Fibroblast of pulmonary artery (primary cell): ENCODE measurements at places on chromosomes 5 and 9.

DNA sequence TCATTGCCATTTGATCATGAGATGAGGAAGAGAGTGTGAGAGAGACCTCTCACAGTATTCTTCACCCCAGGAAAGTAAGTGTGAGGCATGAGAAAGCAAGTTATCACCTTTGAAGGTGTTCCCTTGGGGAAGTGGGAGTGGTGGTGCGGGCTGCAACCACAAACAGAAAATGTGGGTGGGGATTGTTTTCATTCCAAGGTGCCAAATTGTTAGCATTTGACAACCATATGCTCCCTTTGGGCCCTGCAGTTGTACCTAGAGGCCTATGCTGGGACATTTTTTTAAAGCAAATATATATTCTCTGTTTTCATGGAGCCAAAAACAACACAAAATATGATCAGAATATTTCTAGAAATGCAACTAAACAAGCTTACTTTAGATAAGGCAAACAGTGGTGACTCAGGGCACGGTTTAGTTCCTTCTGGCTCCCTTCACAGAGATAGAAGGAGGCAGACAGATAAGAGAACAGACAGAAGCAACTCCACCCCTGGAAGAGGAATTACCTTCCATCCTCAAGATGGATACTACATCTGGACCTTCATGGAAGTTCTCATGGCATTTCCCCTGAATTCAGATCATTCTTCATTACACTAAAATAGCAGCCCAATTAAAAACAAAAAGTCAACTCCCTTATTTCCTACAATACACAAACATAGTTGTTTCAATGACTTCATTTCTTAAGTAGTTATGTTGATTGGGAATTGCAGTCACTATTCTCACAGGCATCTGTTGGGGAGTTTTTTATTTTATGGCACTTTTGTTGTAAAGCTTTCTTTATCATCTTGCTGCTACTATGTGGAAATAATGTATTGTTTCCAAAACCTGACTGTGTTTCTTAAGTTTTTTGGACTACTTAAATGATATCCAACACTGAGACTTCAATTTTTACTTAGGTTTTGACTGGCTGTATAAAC is 416.6 kb downstream of the PLK2 start:
- DNase-seq, result peak; percentile 50

DNA sequence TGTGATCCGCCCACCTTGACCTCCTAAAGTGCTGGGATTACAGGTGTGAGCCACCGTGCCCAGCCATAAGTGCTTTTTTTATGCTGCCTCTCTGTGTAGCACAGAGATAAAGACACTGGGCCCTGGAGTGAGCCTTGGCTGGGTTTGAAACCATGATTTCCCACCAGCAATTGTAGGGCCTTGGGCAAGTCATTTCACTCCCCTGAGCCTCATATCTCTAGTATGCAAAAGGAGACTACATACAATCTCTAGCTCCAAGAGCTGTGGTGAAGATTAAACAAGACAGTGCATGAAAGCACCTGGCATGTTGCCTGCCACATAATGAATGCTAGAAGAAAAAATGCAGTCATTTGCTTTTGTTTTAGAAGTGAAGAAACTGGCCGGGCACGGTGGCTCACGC is 3.9 kb downstream of the FABP6 start:
- peak; percentile 10 for DNase-seq

DNA sequence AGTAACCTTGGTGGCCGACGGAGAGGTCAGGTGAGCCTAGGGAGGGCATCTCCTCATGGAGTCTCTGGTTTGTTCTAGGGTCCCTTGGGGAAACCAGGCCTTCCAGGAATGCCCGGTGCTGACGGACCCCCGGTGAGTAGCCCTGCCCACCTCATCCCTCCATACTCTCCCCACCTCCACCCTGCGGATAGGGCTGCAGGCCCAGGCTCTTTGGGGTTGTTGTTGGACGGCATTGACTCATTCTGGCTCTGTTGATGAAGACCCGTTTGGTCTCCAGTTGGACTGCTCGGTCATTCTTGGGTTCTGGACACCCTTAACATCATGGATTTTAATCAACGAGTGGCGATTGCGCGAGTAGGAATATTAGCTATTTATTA is 112.3 kb upstream of the FCN2 start:
- DNase-seq, result no peak

GRCh38 chr5:132069561-132069960 is 4.0 kb upstream of the CSF2 start:
- DNase-seq, result no peak

- DNase-seq, result no peak
Observed at GRCh38 chr5:3118340-3118739, 366.9 kb upstream of the IRX2 start.

DNA sequence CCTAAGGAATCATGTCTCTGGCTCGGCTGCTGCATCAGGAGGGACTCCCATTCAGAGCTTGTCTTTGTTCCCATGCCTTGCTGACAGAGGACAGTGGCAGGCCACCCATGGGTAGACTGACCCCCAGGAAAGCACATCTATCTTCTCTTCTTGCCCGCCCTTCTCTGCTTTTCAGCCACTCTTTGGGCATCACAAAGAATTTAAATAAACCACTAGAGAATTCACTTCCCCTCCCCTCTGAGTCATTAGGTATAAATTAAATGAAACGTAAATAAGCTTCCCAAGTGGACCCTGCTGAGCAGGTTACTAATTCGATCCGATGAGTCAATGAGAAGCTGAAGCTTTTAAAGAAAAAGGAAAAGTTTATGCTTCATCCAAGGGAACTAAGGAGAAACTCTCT is 97.0 kb downstream of the DRD1 start:
- no peak for DNase-seq

- DNase-seq, result no peak
Observed at GRCh38 chr9:4820168-4820567, 27.4 kb downstream of the RCL1 start.

DNA sequence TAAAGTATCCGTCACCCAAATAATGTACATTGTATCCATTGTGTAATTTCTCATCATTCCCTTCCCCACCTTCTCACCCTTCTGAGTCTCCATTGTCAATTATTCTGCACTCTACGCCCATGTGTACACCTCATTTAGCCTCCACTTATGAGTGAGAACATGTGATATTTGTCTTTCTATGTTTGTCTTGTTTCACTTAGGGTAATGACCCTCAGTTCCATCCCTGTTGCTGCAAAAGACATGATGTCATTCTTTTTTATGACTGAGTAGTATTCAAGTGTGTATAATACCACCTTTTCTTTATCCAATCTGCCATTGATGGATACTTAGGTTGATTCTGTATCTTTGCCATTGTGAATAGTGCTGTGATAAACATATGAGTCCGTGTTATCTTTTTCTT is 4.9 kb upstream of the SPATA31C2 start:
- no peak for DNase-seq

DNA sequence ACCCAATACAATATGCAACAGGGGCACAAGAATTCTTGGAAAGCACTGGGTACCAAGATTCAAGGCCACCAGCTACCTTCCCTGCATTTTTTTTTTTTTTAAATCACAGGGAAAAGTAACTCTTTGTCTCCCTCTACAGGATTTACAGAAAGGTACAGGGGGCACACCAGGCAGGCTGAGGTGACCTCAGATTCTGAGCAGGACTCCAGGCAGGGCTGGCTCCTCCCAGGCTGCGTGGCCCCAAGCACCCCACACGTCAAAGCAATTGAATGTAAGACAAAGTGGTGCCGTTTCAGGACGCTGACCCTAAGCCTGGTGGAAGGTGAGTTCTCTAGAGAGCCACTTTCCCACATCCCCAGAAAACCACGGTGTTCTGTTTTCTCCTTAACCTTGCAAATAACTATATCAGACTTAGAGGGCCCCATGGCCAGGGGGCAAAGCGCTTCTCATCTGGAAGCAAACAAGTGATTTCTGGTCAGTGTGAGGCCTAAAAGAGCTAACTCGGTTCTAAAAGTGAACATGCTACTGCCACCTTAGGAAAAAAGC is 222.6 kb downstream of the ROR2 start:
- peak; percentile 57 for DNase-seq

DNA sequence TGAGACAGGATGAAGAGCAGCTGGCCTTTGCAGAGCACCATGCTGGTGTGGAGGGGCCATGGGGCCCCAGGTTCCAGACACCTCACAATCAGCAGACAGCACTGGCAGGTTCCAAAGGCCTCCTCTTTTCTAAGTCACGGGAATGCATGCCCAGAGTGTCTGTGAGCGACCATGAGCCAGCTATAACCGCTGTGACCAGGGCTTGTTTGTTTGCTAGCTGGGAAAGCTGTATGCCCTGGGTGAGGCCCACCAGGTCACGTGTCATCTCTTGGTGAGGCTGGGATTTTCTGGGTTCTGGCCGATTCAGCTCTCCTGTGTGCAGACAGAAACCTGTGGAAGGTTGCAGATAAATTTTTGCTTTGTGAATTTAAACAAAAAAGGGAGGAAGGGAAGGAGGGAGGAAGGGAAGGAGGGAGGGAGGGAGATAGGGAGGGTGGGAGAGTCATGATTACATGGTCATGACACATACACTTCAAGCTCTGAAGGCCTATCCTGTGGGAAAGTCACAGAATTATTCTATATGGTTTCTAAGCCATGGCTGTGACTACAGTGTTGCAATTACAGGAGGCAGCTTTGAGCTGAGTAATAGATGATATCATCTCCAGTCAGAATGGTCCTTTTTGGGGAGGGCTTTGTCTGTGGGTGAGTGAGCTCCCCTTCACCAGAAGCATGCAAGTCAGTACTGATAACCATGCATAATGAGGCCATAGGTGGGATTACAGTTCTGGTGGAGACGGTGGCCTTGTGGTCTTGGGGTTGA is 37.2 kb downstream of the PAPPA start:
- peak; percentile 89 for DNase-seq

GRCh38 chr9:122912964-122913673 is at the start of gene ZBTB6:
Gene ZBTB6 (minus strand): TSS chr9:122913323. CDS start chr9:122912072, 1,251 bp downstream.
- peak; percentile 86 for DNase-seq

GRCh38 chr9:84856181-84856632 is 186.7 kb downstream of the NTRK2 start:
- DNase-seq, result peak; percentile 12

- no peak for DNase-seq
Observed at GRCh38 chr9:128862401-128862851, 19.3 kb downstream of the KYAT1 start.

GRCh38 chr9:95383845-95384244 is 66.3 kb upstream of the FANCC start:
- no peak for DNase-seq

DNA sequence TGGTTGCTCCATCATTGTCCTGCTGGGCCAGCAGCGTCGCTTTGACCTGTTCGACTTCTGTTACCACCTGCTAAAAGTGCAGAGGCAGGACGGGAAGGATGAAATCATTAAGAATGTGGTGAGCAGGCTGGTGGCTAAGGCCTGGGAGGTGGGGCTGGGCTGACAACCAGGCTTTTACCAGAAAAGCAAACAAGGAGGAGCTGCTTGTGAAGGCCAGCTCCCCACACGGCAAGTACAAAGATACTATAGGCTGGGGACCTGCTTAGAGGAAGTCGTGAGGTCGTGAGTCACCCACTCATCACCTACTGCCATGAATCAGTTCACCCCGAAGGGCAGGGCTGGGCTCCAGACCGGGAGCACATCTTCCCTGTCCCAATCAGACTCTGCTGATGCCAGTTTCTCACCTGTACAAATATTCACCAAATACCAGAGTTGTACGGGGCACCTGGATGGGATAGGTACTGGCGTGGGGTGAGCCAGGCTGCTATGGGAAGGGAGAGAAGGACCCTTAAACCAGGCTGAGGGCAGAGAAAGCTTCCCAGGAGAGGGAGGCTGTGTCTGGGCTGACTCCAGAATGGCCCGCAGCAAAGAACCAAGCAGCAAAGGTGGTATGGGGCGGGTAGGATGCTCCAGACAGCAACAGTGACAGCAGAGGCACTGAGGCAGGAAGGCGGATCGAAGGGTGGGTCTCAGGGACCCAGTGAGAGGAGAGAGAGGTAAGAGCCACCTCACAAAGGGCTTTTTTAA is 69.3 kb upstream of the NIPAL4 start:
- peak; percentile 47 for DNase-seq

DNA sequence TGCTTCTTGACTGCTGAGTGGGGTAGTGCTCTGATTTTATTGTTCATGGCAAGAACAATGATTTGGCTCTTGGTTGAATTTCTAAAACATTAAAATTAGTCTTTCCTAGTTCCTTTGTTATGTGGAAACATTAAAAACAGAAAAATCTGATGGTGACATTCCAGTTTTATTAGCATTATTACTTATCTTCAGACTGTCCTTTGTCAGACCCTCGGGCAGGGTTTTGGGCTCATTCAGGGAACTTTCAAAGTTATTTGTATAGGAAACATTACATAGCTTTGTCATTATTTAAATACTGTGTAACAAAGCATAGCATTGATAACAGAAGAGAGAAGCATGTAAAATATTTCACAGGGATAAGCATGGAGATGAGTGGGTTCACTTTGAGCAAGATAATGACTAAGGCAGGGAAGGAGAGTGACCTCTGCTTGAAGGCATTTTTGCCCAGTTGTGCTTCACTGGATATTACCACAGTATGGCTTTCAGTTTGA is 119.9 kb downstream of the KDM4C start:
- peak; percentile 71 for DNase-seq
